ENCODE measurements at places on chromosomes 1 and 21.

DNA sequence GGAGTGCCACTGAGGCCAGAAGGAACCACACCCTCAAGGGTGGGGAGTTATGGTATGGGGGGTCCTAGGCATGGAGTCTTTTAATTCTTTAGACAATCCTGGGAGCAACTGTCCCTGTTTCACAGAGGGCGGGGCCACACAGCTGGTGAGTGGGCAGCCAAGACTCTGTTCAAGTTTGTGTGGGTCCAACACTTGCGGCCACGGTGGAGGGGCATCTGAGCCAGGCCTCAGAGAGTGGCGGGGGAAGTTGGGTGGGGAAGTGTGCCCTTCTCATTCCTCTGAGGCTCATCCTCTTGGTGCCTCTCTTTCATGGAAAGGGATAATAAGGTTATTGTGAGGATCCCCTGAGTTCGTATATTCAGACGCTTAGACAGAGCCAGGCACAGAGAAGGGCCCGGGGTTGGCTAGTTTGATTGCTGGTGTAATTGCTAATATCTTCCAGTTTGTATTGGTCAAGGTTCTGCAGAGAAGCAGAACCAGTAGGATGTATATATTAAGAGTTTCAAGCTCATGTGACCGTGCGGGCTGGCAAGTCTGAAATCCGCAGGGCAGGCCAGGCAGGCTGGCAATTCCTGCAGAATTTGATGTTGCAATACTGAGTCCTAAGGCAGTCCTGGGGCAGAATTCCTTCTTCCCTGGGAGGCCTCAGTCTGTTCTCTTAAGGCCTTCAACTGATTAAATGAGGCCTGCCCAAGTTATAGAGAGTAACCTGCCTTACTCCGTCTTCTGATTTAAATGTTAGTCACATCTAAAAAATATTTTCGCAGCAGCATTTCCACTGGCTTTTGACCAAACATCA is 15.9 kb downstream of the PCSK9 start:
- no peak for DNase-seq

DNA sequence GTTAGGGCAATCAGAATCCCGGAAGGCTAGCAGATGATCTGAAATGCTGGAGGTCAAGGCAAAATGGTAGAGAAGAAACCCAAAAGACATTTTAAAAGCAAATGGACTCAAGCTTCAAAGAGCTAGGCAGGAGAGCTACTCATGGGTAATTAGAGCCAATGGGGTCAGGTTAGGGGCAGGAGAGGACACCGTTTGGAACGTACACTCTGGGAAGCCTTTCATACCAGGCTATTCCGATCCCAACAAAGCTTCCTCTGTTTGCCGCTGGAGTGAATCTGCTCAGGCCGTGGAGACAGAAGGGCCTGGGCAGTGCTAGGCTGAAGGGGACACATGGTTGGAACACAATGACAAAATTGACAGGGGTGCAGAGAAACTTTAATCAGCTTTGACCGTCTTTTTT is 346.6 kb downstream of the RPS6KC1 start:
- DNase-seq = no peak

GRCh38 chr1:11428789-11429188 is 50.2 kb upstream of the DISP3 start:
- DNase-seq = no peak

- no peak for DNase-seq
These were observed 119.0 kb downstream of the CNIH3 start for GRCh38 chr1:224735159-224735558.

- DNase-seq = no peak
These were observed 70.8 kb downstream of the SYT2 start for GRCh38 chr1:202639500-202639899.

DNA sequence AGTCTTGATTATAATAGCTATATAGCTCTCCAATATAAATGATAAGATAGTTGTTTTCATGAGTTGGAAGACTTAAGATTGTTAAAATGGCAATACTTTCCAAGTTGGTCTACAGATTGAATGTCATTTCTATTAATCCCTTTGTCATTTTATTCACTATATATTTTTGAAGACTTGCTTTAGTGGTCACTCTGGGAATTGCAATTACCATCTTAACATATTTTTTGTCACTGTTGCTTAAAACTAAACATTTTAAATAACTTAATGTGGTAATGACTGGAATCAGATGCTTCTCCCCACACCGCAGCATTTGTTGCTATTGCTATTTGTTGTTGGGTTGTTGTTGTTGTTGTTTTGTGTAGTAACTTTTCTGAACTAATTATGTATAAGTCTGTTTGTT is 1592.9 kb downstream of the MRPL39 start:
- no peak for DNase-seq
